H7 (cell line): ENCODE measurements at places on chromosomes 4 and X.

DNA sequence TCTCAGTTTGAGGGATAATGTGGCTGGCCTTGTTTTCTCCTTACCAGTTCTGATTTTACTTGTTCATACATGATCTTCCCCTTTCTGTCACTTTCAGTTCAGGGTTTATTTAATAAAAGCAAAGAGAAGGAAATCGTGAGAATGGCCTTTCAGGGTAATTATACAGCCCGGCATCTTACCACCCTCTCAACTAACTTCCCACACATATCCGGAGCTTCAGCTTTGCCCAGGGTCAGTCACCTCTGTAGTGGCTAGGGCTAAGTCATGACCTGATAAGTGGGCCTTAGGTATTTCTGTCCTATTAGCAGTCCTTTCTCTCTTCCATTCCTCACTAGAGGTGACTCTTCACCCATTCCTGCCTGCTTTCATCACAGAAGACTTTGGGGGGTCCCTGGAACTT lies 15.8 kb downstream of the TRPC5 start:
- DNase-seq = no peak

- no peak for DNase-seq
Measured at GRCh38 chrX:7351926-7352325, 204.0 kb upstream of the PUDP start.

DNA sequence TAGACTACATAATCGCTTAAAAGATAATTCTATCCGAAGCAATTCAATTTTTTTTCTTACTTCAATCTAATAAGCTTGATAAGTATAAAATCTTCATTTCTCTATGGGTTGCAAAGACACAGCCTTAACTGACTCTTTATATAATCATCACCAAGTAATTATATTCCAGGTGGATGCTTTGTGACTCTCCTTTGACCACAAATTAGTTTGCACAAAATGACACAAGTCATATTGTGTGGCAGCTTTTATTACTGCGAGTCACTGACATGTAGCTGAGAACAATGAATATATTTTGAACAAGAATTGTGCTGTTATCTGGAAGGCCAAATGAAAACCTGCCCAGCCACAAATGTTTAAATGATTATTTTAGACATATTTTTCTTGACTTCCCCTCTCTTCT lies 1727.8 kb downstream of the ARAP2 start:
- no peak for DNase-seq

DNA sequence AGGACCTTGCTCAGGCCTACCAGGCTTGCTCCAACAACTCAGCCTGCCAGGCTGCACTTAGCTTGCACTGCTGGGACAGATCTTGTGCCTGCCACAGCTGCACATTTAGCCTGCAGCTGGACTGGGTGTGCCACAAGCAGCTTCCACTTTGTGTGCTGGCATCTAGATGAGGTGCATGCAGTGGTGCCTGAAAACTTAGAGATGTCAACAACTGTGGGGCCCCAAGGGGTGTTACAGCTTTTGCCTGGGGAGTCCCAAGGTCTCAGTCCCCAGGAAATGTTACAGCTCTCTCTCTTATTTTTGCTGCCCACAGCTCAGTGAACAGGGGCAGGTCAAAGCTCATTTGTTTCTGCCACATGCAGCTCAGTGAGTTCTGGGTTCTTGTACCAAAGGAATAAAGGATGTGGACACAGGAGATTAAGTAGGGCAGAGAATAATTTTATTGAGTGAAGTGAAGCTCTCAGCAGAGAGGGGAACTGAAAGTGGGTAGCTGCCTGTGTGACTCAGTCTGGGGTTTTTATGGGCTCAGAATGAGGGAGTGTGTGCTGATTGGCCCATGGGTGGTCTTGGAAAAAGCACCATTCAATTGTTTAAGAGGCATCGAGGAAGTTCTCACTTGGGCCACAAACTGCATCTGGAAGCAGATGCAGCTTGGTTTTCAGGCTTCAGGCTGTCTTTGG lies 828.3 kb downstream of the TECRL start:
- no peak for DNase-seq

- DNase-seq = no peak
Measured at GRCh38 chrX:120334603-120335002, 23.3 kb upstream of the TMEM255A start.

DNA sequence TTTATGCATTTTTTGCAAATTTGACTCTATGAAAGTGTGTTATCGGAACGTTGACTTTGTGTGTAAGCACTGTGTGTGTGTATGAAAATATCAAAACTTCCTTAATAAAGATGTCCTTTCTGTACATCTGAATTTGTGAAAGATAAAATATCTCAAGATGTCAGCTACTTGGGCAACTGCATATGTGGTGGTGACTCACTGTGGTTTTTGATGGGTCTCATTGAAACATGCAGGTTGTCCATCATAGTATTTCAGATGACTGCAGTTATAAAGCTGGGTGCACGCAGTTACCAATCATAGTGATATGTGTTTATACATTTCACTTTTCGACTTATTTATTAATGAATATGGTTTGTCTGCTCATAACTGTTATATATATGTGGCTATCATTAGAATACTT lies 19.7 kb upstream of the BBS12 start:
- DNase-seq = no peak

- DNase-seq = no peak
Measured at GRCh38 chrX:136752796-136753195, 27.9 kb downstream of the ARHGEF6 start.

GRCh38 chr4:9944431-9945425 lies 76.6 kb downstream of the SLC2A9 start:
- DNase-seq = no peak

DNA sequence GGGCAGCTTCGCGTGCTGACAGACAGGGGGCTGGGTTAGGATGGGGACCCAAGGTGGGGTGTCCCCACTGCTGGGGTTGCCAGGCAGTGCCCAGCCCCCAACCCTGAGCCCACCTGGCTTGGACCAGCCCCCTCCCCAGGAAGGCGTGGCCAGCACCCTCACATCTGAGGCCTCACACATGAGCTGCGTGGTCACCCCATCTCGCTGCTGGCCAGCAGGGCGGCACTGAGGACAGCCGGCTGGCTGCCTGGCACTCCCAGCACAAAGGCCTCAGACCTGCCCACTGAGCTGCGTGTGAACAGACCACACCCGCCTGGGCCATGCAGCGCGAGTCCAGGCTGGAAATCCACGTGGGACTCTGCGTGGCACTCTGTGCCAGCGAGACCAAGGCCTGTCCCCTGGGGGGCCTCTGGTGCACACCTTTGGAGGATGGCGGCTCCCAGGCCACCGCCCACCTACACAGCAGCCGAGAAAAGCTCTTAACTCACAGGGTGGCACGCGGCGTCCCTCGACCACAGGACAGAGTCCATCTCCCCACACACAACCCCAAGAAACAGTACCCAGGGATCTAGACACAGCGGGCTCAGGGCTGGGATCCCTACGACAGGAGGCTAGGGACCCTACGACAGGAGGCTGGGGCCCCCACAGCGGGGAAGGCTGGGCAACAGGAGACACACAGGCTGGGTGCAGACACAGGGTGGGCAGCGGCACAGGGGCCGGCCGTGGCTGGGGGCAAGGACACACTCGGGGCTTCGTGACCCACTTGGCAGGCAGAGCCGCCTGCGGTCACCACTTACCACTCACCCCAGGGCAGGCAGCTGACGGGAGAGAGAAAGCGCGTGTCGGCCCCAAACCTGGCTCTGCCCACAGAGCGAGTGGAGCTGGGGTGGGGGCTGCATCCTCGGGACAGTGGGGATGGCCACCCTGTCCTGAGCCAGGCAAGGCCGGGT lies 9.8 kb downstream of the DGKQ start:
- DNase-seq = no peak

DNA sequence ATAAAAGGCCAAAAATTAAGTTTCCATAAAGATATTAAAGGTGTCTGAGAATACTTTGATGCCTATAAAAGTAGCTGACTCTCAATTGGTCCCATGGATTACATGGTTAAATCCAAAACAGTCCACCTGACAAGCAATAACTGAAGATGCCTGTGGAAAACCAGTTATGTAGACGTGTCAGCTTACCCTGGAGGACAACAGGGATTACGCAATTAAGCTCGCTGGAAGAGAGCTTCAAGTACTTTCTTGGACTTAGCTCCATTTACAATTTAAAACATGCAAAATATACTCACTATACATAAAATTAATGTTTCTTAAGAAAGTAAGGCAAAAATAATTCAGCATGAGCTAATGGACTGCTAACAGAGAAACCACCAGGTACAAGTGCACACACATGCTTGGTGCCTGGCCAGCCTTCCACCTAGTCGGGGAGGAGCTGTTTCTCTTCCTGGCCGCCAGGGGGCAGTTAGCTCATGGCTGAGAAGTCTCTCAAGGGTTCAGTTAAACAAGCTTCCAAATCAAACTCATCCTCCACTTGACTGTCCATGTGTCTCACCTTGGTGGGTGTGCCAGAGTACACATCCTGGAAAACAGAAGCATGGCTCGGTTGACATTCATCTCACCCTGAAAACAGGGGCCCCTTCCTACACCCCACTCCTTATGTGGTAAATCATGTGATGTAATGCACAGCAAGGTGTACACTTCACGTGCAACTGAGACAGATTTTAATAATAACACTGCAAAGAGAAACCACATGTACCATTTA lies 9.2 kb upstream of the FAM53A start:
- DNase-seq = peak; percentile 86

DNA sequence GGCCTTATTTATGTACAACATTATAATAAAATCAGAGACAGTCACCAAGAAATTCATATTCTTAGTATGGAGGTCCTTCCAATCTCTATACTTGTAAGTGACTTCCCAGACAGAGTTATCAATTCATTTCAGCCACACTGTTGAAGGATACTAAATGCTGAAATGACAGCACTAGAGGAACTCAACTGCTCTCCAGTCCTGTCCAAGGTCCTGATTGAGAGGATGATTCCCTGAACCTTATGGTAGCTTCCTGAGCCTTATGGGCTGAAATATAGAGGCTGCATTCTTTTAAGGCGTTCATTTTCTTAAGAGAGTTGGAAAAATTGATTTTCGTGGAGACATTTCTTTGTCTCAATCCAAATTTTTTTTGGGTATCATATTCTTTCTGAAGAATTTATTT lies 205.9 kb downstream of the TLL1 start:
- DNase-seq = no peak

DNA sequence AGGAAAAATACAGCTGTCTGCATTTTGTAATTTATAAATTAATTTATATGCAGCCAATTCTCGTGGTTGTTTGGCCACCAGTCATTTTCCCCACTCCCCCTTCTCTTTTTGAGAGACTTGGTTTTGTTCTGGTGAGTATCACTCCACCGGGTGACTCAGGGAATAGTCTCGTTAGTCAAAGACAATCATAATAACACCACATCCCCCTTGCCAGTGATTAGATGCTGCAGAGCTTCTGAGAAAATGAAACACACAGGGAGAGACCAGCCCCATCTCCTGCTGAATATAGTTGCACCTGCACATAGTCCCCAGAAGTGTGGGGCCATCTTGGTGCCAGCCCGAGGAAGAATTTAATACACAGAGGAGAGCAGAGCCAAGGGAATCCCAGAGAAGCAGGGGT lies 8.0 kb upstream of the FNIP2 start:
- DNase-seq = no peak

- DNase-seq = no peak
Measured at GRCh38 chr4:165198329-165198728, 9.0 kb upstream of the KLHL2 start.

DNA sequence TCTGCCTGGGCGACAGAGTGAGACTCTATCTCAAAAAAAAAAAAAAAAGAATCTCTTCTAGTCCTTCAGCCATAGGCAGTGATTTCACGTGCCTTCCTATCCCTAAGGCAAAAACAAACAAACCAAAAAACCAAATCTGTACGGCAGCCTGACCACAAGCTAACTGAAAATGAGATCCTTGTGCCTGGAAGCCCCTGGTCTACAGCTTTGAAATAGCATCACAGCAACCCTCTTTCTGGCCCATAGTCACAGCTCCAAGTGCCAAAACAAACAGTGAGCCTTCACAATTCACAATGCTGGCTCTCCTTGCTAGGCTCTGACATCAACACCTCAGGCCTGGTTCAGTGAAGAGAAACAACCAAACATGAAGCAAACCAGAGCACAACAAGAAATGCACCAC lies 46.1 kb downstream of the TMEM150C start:
- DNase-seq = no peak

DNA sequence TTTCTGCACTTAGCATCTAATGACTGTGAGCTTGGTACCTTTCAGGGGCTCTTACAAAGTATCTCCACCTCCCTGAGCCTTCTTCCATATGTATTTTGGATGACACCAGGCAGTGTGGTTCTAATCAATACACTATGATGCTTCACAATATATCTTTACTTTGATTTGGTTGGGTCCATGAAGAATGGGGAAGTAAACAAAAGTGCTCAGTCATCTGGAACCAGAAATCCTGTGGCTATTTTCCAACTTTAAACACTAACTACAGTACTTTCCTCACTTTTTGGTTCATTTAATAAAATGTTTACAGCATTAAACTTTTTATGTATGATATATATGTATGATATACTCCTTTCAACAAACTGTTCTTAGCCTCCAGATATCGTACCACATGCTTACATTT lies 216.4 kb upstream of the AFF2 start:
- DNase-seq = no peak

DNA sequence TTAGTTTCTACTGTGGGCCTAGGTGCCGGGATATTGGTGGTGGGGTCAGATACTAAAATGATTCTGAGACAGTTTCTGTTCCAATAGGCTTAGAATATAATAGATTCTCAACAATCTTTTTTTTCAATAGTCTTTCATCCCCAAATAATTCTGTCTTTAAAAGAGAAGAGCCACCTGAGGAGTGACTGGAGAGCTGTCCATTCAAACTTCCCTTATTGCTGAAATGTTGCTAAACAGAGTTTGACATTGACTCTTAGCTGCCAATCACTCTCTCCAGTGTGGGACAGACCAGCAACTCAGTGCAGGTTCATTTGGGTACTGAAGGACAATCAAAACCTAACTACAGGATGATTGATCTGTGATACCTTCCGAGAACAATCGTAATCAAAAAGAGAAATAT lies 12.4 kb upstream of the ADH7 start:
- DNase-seq = no peak

- no peak for DNase-seq
Measured at GRCh38 chr4:24328310-24328709, 256.0 kb downstream of the DHX15 start.

GRCh38 chrX:69221239-69222102 lies 56.2 kb upstream of the PJA1 start:
- peak; percentile 88 for DNase-seq

- DNase-seq = no peak
Measured at GRCh38 chrX:71111141-71111843, at the start of gene IL2RG. Gene IL2RG, minus strand, starts transcription at chrX:71111577. Its CDS starts 38 bp downstream, at chrX:71111539.

DNA sequence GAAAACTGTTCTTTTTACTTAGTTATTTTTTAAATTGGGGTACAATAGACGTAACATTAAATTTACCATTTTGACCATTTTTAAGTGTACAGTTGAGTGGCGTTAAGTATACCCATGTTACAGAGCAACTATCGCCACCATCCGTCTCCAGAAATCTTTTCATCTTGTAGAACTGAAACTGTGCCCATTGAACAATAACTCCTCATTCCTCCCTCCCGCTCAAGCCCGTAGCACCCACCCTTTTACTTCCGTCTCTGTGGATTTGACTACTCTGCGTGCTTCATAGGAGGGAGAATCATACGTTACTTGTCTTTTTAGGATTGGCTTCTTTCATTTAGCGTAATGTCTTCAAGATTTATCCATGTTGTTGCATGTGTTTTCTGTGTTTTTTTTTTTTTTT lies 55.3 kb downstream of the TMEM131L start:
- DNase-seq = no peak

GRCh38 chr4:108979759-108980158 lies 216.9 kb upstream of the ETNPPL start:
- DNase-seq = peak; percentile 13
